Stimulated activated CD8-positive, alpha-beta memory T cell treated with anti-CD3 and anti-CD28 coated beads, Interleukin-4, amount 100 ng/mL, for 4 hours (primary cell): ENCODE measurements at places on chromosomes 1 and 21.

- no peak for DNase-seq
Measured at GRCh38 chr1:6271006-6271405, 10.1 kb upstream of the GPR153 start.

- no peak for DNase-seq
Measured at GRCh38 chr1:3787349-3787715, 9.0 kb downstream of the LRRC47 start.

DNA sequence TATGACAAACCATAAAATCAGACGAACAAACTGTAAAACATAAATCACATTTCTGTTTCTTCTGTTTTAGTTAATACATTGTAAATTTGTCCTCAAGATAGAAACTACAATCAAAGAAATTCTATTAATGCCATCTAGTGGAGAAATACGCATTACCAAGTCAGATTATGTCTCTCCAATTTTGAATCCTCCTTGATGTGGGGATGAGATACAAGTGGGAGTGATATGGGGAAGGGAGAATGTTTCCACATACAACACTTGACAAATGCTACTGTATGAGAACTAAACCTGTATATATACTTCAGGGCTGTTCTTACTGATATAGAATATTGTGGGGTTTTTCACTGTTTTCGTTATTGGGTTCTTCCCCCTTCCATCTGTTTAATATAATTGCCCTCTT lies 2.6 kb downstream of the HFM1 start:
- no peak for DNase-seq

- DNase-seq: no peak
Measured at GRCh38 chr1:11333631-11334030, 60.6 kb downstream of the UBIAD1 start.

DNA sequence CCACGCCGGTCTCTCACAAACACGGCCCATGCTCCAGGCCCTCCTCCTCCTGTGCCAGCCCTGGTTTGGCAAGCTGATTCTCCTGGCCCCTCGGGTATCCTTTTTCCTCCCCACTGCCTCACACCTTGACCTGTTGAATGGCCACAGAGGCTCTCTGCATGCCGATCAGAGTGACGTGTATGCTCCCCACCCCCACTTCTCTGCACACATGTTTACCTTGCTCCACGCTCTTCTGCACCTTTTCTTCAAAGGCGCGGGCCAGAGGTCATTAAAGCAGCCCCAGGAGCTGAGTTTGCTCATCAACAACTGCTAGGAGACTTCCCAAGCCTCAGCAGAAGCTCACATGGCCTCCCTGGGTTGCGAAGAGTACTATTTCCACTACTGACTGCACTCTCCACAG lies 139.3 kb upstream of the EDN2 start:
- DNase-seq: no peak

- DNase-seq: no peak
Measured at GRCh38 chr1:162218975-162219374, 149.5 kb downstream of the NOS1AP start.

DNA sequence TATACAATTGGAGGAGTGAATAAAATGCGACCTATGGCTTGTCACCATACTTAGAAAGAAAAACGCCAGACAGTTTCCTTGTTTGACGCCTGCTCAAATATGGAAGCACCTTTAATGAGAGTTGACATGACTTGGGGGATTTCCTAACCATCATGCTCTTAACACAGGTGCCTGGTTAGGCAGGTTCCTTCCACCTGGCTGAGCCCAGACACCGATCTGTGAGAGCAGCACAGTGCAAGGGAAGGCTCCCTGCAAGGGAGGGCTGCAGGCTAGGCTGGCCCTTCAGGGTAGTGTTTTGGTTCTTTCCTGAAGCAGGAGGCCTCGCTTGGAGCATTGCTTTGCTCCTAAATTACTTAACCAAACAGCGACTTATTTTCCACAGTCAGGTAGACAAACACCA lies 24.6 kb upstream of the KLHDC8A start:
- DNase-seq: no peak
